Stimulated activated CD4-positive, alpha-beta T cell treated with anti-CD3 and anti-CD28 coated beads, Interleukin-2, amount 100 ng/mL, for 4 hours (primary cell): ENCODE measurements at places on chromosomes 4 and X.

DNA sequence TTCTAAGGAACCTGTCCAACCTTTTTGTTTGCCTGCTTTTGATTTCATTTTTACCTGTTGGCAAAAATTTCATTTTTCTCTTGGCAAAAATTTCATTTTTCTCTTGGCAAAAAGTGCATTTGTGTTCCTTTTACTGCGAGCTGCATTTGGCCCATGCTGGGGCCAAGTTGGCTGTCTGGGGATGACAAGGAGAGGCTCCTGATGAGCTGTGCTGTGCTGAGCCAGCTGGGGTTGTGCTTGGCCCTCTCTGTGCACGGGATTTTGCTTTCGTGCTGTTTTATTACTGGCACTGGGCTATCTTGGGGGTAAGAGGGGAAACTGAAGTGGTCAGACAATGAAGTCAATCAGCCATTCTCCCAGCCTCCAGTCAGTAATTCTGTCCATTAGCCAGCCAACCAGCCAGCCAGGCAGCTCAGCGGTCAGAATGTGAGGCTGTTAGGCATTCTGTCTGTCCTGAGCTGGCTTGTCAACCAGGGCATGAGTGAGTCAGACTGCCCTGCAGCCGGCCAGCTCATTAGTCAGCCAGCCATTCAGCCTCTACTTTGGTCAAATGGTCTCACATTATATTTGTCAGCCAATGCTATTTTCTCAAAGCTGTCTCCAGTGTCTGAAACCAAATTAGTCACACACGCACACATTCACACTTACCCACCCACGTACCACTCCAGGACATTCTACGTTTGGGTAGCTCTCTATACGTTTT lies 56.9 kb upstream of the PRPS1 start:
- no peak for DNase-seq

- no peak for DNase-seq
Observed at GRCh38 chr4:94214703-94215319, 7.1 kb downstream of the SMARCAD1 start.

DNA sequence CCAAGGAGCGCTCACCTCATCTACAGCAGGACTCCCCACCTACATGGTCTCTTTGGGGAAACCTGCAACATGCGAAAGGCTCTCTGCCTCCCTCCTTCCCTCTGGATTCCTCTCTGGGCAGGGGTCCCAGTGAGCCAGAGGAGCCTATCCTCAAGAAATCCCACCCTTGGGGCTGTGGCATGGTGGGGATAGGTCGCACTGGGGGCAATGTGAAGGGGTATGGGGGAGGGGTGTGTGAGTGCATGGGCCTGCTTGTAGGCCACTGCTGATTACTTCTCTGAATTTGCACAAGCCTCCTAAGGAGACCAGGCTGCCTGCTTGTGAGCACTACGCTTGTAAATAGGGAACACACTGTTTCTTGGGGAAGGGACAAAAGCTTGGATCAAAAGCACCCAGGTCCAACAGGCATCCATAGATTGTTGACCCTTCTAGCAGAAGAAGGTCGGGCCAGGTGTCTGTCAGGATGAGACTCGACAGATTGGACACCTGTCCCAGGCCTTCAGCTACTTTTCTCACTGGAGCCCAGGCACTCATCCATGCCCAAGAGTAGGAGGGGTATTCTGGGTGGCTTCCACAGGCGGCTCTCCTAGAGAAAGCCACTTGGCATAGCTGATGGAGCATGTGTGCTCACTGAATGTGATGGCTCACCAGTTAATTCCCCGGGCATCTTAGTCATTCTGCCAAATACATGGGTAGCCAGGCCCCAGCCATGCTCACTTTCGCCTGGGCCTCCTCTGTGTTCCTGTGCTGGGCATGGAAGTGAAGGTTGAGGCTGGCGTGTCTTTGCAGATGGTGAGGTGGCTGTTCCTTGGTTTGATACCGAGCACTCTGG lies 75.0 kb downstream of the NBDY start:
- no peak for DNase-seq

GRCh38 chr4:167964766-167965373 lies 127.5 kb upstream of the ANXA10 start:
- no peak for DNase-seq

- no peak for DNase-seq
Observed at GRCh38 chr4:83894831-83895230, 358.9 kb downstream of the GPAT3 start.

- DNase-seq = peak; percentile 3
Observed at GRCh38 chr4:177596035-177596434, 153.8 kb upstream of the AGA start.

GRCh38 chrX:154526901-154527675 lies 11.1 kb upstream of the FAM3A start:
- DNase-seq = peak; percentile 33

- no peak for DNase-seq
Observed at GRCh38 chrX:31590581-31591114, 518.8 kb upstream of the FTHL17 start.

DNA sequence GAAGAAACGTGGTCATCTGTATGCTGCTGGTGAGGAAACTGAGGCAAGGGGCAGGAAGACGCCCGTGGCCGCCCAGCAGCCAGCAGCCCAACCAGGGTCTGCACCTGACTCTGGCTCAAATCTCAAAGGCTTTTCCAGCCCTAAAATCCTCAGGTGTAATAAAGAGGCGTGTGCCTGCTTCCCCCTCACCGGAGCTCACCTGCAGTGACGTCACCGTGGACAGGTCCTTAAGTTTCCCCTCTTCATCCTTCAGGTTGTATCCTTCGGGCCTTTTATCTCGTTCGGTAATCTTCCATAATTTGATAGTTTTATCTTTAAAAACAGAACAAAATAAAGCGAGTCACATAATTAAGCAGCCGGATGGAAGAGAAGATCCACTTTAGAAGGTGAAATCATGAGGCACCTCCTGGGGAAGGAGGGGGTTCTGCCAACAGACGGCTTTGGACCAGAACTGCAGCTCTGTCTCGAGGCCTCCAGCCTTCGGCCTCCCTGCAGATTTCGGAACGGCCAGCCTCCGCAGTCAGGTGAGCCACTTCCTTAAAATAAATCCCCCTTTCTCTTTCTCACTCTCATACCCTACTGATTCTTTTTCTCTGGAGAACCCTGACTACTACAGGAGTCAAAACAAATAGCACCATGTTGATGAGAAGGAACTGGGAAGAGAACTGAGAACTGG lies 96.7 kb downstream of the PPP2R2C start:
- DNase-seq = no peak

DNA sequence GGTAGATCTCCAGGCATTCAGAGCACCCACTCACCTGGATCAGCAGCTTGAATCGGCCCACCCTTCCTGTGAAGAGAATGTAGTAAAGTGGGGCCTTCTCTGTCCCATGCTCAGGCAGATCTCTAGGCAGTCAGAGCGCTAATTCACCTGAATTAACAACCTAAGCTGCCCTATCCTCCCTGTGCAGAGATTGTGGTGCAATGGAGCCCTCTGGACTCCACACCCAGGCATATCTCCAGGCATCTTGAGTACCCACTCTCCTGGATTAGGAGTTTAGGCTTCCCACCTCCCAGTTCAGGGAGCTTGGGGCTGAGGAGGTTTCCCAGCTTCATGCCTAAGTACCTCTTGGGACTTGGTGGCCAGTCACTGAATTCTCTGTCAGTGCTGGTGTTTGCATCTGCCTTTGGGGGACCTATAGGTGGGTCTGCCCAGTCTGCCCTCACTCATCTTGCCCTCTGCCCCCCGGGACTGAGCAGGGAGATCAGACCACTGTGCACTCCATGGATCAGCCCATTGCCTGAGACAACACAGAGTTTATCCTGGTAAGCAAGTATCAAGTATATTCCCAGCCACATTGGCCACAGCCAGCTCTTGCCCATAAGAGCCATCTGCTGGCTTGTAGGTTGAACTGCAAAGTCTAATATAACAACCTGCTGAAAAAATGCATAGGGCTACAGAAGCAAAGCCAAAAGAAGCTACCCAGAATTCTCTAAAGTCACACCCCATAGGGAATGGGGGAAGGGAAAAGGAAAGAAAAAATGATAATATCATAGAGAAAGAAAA lies 372.9 kb downstream of the KLHL13 start:
- DNase-seq = no peak

DNA sequence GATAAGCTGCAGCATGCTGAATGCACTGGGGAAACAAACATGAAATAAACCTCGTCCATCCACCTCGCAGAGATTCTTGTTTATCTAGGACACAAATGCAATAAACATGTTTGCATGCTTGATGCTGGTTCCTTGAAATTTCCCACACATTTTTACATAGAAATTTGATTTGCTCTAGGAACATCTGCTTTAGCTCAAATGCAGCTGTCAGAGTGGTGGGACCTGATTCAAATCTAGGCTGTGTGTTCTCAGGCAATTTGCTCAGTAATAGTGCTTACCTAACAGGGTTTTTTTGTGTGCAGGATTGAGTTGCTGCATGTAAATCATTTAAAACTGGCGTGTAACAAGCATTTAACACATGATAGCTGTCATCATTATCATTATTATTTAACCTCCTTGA lies 293.1 kb downstream of the QDPR start:
- no peak for DNase-seq

DNA sequence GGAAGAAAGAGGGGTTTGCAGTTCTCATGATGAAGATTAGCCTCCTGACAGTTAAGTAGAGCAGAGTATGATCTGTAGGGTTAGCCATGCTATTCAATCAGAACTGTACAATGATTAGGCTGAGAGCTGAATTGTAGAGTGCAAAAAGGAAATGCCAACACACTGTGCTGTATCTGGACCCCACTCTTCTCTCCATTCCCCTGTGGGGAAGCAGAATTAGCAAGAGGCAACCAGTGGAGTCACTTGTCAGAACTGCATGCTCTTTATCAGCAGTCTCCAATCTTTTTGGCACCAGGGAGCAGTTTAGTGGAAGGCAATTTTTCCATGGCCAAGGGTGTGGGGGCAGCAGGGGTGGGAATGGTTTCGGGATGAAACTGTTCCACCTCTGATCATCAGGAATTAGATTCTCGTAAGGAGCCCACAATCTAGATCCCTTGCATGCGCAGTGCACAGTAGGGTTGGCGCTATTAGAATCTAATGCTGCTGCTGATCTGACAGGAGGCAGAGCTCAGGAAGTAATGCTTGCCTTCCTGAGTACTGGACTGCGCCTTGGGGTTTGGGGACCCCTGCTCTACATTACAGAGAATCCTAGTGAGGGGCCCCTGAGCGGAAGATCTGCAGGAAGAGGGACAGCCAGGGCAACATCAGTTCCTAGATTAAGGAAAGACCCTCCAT lies 19.4 kb downstream of the TBC1D9 start:
- DNase-seq = no peak

- no peak for DNase-seq
Observed at GRCh38 chr4:167419468-167420140, 185.3 kb upstream of the SPOCK3 start.

DNA sequence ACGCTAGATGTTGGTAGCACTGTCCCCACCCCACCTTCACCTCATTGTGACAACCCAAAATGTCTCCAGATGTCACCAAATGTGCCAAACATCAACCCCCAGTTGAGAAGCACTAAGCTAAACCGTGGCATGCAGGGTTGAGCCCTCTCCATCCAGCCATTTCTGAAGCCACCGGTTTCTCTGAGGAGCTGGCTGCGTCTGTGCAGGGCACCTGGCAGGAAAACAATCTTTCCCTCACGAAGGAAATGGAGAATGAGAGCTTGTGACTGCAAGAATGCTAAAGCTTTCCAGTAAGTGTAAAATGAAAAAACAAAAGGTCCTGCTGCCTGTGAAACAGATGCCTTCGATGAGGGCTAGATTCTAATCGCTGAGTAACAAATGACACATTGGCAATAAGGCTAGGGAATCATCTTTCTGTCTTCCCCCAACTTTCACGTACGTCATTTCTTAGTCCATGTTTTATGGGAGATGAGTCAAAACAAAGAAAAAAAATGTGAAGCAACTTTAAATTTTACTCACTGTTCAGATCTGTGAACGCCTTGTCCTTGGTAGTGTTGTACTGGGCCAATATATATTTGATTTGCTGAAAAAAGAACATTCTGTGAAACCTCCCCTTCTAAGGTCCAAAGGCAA lies 59.9 kb downstream of the PROM1 start:
- DNase-seq = no peak

DNA sequence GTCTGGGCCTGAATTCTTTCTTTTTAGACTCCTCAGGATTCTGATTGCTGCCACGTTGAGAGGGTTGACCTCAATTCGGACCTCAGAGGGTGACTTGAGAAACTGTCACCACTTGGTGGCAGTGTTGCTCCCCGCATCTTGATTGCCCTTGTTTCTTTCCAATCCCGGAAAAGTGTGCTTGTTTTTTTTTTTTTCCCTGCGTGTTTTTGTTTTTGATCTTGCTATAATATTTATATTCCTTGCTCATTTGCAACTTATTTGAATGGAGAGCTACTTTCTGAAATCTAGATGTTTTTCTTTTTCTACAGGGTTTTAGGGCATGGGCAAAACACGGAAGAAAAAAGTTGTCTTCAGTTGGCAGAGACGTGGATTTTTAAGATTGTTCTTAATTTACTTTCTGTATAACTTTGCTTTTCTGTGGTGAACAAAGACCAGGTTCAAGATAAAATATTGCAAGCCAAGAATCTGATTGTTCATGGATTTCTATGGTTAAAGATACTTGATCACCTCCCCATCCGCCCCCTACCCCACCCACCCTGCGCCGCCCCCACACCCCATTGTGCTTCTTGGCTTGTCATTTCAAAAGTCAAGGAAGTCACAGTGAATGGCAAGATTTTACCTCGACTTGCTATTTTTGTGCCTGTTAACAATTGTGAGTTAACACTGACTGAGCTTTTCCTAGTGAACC lies 102.0 kb downstream of the PTTG2 start:
- peak; percentile 45 for DNase-seq

GRCh38 chr4:8410641-8411271 lies 29.8 kb downstream of the ACOX3 start:
- no peak for DNase-seq

GRCh38 chrX:43328358-43328946 lies 327.6 kb upstream of the MAOA start:
- no peak for DNase-seq

GRCh38 chr4:98689507-98690174 lies 31.2 kb upstream of the TSPAN5 start:
- no peak for DNase-seq

- no peak for DNase-seq
Observed at GRCh38 chrX:2848871-2849301, 20.2 kb downstream of the GYG2 start.

DNA sequence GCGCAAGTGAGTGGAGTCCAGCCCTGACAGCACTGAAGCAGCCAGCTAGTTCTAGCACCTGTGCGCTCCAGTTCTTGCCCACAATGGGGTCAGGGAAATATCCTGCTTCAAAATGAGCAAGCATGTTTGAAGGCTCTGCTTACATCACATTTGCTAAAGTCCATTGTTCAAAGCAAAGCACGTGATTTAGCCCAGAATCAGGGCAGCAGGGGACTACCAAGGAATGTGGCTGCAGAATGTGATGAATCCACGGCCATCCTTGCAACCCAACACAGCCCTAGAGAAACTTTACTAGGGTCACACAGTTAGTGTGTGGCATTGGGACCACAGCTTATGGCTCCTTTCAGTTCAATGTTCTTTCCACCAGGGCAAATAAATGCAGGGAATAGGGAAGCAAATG lies 47.3 kb upstream of the SMIM31 start:
- DNase-seq = no peak

DNA sequence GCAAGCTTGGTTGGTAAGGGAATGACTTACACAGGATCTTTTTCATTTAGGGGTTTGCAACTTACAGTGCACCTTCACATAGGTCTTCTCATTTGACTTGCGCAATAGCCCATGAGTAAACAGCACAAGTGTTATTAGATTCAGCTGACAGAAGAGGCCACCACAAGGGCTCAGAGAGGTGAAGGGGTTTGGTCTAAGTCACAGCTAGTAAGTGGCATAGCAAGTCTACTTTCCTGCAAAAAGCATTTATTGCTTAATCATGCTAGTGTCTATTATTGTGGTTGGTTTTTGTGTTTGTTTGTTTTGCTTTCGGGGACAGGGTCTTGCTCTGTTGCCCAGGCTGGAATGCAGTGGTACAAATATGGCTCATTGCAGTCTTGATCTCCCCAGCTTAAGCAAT lies 83.3 kb downstream of the SPRY1 start:
- DNase-seq = no peak
